ENCODE measurements at places on chromosomes 13 and 19.

- DNase-seq = no peak
Measured at GRCh38 chr13:114107686-114108081, 24.7 kb downstream of the RASA3 start.

DNA sequence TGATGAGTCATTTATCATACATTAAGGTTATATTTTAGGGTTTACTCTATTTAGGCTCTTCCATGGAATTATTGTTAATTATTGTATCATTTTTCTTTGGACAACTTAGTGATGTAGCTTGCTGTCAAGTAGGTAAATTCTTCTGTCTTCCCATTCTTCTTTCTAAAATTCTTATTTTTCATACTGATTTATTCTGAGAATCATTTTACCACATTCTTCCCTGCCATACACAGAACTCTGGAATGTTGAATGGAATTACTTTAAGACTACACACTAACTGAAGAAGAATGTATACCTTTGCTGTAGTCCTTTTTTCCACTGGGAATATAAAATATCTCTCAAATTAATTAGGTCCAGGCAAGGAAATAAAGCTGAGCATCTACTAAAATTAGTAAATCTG is 24.5 kb upstream of the SLC7A1 start:
- DNase-seq = no peak

GRCh38 chr13:29548722-29549121 is 46.8 kb downstream of the SLC7A1 start:
- DNase-seq = peak; percentile 12

- DNase-seq = no peak
Measured at GRCh38 chr19:44668985-44669764, 2.1 kb upstream of the CEACAM19 start.

DNA sequence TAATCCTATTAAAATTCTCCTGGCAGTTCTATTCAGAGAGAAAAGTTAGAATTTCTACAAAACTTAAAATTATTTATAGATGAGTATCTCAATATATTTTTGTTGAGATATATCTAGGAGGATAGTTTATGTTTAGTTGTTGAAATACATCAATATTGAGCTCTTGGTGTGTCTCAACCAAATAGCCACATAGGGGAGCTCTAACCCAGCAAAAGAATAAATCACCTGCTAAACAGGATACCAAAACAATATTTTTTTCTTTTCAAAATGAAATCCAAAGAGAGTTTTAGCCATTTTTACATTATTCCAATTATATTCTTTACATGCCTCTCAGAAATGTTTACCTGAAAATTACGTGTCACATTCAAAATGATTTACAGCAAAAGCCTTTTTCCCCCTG is 954.7 kb downstream of the SLITRK6 start:
- DNase-seq = peak; percentile 39

DNA sequence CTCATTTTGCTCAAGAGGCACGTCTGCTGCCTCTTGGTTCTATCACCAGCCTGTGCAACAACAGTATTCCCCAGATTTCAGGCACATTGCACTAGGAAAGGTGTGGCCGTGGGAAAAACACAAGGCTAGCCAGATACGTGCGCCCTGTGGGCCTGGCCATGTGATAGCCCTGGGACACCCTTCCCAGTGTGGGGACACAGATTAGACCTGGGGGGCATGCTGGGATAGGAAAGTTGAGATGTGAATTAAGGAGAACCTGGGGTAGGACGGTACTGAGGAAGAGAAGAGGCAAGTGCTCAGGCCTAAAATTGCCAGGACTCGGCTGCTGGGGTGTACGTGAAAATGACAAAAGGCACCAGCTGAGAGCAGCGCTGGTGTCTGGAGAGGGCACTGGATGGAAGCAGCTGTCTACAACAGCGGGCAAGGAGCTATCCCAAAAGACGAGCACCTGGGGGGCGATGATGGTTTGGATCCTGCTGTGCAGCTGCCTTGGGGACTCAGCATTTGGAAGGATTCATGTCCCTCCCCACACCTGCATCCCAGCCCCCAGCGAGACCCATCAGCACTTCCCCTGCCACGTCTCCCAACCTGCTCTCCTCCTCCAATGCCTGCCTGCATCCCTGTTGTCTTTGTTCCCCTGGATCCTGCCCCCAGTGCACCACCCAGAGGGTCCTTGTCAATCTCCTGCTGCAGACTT is 54.3 kb downstream of the GGACT start:
- DNase-seq = no peak

- DNase-seq = no peak
Measured at GRCh38 chr19:47489072-47489914, 5.3 kb upstream of the KPTN start.

- DNase-seq = no peak
Measured at GRCh38 chr19:56750658-56751057, 79.1 kb upstream of the ZNF835 start.

- DNase-seq = no peak
Measured at GRCh38 chr13:48068952-48069351, 26.0 kb downstream of the MED4 start.

DNA sequence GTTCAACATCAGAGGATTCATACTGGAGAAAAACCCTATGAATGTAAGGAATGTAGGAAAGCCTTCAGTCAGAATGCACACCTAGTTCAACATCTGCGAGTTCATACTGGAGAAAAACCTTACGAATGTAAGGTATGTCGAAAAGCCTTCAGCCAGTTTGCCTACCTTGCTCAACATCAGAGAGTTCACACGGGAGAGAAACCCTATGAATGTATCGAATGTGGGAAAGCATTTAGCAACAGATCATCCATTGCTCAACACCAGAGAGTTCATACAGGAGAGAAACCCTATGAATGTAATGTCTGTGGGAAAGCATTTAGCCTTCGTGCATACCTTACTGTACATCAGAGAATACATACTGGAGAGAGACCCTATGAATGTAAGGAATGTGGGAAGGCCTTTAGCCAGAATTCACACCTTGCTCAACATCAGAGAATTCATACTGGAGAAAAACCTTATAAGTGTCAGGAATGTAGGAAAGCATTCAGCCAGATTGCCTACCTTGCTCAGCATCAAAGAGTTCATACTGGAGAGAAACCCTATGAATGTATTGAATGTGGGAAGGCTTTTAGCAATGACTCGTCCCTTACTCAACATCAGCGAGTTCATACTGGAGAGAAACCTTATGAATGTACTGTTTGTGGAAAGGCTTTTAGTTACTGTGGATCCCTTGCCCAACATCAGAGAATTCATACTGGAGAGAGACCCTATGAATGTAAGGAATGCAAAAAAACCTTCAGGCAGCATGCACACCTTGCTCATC is 15.4 kb downstream of the ZNF570 start:
- DNase-seq = no peak

- DNase-seq = peak; percentile 100
Measured at GRCh38 chr19:55599468-55599841, at the start of gene FIZ1. TSS of gene FIZ1 (minus strand) at chr19:55599517. CDS start at chr19:55597865, 1,652 bp downstream.

DNA sequence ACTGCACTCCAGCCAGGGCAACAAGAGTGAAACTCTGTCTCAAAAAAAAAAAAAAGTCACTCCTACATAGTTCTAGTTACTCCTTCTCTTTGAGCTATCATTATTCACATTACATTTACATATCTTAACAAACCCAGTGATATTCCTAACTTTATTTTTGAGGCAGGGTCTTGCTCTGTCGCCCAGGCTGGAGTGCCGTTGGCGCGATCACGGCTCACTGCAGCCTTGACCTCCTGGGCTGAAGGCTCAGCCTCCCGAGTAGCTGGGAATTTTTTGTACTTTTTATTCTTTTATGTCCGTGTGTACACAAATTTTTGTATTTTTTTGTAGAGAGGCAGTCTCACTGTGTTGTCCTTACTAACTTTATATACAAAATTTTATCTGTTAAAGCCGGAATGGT is 587 bp upstream of the RPS15 start:
- DNase-seq = no peak

DNA sequence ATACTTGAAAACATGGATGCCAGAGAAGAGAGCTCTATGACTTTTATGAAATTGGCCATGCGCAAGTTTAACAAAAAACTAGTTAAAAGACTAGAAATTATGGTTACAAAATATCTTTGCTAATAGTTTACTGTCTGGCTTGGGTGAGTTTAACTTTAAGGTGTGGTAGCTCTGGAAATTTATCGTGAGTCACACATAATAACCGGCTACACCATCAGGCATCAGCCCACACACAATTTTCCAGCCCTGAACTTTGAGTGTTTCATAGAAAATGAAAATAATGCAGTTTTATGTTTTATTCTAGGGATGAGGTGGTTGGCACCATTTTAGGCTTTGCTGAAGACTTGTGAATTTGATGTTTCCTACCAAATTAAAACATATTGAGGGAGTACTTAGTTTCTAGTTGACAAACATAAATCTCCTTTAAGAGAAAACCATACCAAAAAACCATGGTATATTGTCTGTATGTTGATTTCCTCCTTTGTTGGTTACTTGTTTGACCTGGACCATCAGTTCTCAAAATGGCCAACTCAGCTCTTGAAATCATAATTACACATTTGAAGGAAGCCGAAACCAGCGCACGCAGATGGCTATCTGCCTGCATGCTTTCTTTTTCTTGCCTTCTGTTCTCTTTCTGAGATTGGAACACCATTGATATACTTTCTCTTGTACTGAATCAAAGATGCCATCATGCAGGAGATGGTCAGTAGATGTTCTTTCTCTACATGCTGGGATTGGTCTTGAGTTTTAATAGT is 125.1 kb downstream of the AKAP11 start:
- no peak for DNase-seq

DNA sequence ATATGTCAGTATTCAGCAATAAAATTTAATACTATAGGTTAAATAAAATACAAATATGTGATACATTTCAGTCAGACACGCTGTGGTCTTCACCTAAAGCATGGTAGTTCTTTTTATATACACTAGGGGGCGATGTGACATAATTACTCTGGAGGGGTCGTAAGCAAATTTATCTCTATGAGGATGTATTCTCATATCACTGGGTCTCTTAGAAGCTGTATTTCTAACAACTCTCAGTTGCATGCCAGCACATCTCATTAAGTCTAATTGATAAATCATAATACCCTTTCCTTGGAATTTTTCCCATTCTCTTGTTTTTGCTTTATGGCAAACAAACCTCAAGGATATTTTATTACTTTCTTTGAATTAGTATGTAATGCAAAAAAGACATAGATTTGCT is 3.9 kb upstream of the PCDH17 start:
- DNase-seq = peak; percentile 66

DNA sequence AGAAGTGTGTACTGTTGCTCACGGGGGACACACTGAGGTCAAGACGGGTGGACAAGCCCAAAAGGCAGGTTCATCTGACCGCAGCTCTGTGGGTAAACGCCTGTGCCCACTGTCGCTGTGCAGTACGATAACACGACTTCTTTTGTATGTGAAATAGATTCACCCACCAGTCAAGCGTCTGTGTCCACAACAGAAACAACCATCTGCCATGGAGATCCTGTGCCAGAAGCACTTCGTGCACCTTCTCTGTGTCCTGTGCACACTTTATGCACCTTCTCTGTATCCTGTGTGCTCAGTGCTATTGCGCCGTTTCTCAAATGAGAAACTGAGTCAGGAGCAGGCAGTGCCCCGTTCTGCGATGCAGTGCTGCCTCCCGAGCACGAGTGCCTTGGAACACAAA is 138.9 kb downstream of the ATP11A start:
- DNase-seq = no peak

DNA sequence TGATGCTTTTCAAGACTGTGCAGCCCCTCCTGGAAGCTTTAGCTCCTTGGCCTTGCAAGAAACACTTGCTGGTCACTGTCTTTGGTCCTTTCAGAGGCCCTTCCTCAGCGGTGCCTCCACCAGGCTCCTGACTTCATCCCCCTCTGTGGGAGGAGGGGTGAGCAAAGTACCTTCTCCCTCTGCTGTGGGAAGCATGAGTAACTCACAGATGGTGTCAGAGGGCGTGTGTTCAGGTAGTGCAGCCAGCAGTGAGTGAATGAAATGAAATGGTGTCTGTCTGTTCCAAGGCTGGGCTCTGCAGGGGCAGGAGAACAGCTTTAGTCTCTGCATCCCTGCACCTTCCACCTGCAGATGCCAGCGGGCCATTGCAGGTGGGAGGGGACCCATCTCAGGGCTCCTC is 102.9 kb downstream of the SHISA2 start:
- DNase-seq = no peak

DNA sequence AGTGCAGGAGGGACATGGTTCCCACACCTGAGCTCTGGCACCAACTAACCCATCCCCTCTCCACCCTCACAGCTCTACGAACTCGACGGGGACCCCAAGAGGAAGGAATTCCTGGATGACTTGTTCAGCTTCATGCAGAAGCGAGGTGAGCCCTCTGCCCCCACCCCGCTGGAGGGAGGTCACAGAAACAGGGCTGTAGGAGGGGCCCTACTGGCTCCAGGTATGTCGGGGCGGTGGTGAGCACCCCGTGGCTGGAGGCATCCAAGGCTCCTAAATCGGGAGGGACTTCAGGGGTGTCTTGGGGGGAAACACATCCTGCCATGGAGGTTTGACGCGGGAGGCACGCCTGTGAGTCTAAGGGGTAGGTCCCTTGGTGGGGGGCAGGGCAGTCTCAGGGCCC is 24.1 kb upstream of the WDR18 start:
- no peak for DNase-seq

DNA sequence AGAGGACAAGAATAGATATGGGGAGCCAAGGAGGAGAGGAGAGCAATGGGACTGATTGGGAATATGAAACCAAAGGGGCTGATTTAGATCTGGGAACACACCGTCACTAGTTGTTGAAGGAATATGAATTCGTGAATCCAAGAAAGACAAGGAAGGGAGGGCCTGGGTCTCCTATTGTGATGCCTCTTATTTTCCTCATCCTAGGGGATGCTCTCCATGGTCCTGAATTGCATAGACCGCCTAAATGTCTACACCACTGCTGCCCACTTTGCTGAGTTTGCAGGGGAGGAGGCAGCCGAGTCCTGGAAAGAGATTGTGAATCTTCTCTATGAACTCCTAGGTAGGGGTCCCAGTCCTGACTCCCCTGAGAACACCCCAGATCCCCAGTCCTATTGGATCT is 21.5 kb downstream of the RYR1 start:
- DNase-seq = peak; percentile 47

GRCh38 chr13:72834601-72835000 is 52.7 kb downstream of the PIBF1 start:
- no peak for DNase-seq

GRCh38 chr13:62123409-62123808 is 707.8 kb upstream of the PCDH20 start:
- DNase-seq = no peak

DNA sequence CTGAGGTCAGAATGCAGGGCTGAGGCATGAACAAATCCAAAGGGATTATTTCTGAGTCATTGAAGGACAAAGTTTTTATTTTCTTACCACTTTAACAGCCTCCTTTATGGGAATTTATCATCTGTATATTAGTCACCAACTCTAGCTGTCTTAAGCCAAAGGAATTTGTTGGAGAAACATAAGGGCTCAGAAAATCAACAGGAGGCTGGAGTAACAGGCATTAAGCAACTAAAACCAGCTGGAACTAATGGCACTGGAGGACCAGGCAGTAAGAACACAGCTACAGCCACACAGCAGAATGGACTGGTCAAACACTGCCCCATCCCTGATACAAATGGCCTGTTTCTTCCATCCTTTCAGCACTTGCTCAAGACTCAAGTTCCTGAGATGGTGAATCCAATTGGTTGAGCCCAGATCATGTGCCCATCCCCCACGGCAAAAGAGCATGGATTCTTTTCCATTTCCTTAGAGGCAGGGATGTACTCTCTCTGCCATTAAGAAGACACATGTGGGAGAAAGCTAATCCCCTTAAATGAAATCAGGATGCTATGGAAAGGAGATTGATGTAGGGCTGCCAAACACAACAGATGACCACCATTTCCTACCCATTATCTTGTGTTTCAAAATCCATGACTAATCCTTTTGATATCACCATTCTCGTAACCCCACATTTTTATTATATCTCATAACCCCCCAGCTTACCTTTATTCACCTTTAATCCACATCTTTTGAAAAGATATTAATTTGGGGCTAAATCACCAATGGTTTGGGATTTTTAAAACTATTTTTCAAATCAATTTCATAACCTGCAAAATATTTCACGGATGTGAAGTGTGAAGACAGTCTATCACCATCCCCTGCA is 157.0 kb upstream of the FNDC3A start:
- no peak for DNase-seq

Measured in common myeloid progenitor, CD34-positive (primary cell).